ENCODE measurements at places on chromosomes 6 and 20.
A peak's percentile ranks its signal among the peaks of the same experiment; 100 is the strongest.

GRCh38 chr20:49570828-49571552 lies 3.1 kb upstream of the PTGIS start:
- DNase-seq = no peak

GRCh38 chr20:36562724-36563123 lies 10.7 kb upstream of the TGIF2 start:
- no peak for DNase-seq

DNA sequence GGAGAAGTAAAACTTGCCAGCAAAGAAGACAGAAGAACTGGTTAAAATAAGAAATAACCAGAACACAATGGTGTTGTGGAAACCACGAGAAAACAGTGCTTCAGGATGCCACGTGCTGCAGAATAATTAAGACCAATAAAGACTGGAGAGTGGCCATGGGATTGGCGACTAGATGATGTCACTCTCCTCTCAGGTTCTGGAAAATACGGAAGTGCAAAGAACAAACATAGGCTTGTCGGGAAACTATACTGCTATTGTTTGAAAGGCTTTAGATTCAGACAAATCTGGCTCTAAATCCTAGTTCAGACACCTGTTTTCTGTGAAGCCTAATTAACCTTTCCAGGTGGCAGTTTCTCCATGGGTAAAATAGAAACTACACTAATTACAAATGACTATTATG lies 138.4 kb upstream of the STXBP5 start:
- no peak for DNase-seq

DNA sequence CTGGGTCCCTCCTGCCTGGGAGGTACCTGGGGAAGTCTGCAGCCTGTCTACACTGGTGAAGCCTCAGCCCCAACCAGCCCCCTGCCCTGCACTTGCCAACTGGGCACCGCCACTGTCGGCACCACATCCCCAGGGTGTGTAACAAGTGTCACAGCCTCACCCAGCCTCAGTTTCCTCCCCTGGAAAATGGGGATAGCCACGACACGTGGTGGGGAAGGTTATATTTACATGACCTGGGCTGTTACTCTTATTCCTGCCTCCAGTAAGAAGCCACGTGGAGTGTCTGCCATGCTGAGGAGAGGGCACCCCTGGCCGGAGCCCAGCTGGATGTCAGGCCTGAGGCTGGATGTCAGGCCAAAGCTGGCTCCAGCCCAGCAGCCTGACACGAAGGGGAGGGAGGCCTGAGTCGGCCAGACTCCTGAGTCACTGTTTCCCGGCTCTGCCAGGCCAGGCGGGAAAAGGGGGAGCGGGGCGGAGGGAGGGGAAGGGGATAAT lies 44.9 kb downstream of the SNAI1 start:
- DNase-seq = peak; percentile 40
